ENCODE measurements at places on chromosomes 16 and 17.

GRCh38 chr17:35218915-35219314, 24.0 kb upstream of the SLFN5 start:
- no peak for DNase-seq

GRCh38 chr16:46621934-46622676, 926 bp upstream of the SHCBP1 start:
- DNase-seq, result no peak

- DNase-seq, result no peak
Measured at GRCh38 chr16:89581045-89581695, 5.6 kb downstream of the CPNE7 start.

DNA sequence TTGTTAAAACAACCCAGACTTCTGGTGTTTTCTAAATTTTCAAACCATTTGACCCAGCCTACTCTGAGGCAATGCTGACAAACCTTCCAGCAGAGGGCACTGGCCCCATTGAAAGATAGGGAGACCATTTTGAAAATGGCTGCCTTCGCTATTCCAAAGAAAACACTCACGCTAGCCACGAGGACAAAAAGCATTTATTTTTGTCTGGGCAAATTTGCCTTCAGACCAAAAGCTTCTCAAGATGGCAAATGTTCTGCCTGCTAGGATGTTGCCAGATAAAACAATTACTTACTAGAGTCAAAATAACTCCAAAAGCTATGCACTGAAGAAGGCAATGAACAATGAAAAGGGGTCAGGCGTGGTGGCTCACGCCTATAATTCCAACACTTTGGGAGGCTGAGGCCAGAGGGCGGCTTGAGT, 296.7 kb upstream of the IRX5 start:
- DNase-seq, result no peak

- no peak for DNase-seq
Measured at GRCh38 chr17:70295329-70295728, 126.0 kb downstream of the KCNJ2 start.

DNA sequence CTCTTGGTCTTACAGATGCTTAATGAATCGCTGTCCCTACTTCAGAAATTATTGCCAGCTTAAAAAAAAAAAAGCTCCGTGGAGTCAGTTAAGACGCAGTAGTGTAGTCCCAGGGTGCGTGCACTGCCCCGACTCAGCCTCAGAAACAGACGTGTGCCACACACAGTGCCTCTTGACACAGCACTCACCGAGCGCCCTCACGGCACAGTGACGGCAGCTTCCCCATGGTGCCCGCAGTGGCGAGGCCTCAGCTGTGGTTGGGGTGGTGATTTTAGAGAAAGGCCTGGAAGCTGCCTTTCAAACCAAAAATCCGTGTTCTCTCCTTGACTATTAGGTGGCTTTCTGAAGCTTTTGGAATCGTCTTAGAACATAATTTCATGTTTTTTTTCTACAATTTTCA, 13.9 kb downstream of the TCF25 start:
- DNase-seq, result no peak

- no peak for DNase-seq
Measured at GRCh38 chr17:21373036-21373435, 3.1 kb upstream of the KCNJ12 start.

- DNase-seq, result no peak
Measured at GRCh38 chr16:77899416-77899815, 111.1 kb downstream of the VAT1L start.
